AG04449 (cell line): ENCODE measurements at places on chromosomes 1 and 21.

DNA sequence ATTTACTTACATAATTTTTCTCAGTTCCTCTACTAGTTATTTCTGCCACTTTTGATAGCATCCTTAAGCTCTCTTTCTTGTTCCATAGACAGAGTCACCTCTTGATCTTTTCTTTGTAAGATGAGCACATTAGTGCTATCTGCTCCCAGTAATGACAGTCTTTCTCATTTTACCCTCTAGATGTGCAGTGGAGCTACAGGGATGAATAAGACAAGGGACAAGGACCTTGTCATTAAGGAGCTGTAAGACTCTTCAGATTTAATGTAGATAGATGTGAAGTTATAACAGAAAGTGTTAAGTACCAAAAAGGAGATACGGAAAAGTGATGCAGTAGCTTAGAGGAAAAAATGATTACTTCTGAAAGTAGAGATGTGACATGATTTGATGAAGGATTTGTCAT lies 20.4 kb downstream of the SCP2 start:
- no peak for DNase-seq

- no peak for DNase-seq
Observed at GRCh38 chr1:223513309-223513708, 120.1 kb downstream of the CCDC185 start.

DNA sequence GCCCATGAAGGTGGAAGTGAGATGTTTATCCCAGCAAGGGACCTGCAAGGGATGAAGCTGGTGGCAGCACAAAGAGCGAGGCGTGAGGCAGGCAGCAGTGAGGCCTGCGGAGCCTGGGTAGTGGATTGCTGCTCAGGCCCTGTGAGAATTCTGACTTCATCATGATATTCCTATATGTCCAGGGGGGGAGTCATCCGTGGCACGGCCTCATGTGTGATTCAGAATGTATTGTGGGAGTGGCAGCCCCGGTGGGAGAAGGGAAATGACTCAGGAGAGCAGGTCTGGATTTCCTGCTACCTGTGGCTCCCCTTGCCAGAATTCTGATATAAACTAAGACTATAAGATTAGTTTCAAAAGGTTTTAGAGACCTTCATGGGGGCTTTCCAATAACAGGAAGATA lies 240.9 kb downstream of the CAMTA1 start:
- no peak for DNase-seq

- DNase-seq = peak; percentile 47
Observed at GRCh38 chr1:205225901-205226765, 1.6 kb upstream of the TMCC2 start.

DNA sequence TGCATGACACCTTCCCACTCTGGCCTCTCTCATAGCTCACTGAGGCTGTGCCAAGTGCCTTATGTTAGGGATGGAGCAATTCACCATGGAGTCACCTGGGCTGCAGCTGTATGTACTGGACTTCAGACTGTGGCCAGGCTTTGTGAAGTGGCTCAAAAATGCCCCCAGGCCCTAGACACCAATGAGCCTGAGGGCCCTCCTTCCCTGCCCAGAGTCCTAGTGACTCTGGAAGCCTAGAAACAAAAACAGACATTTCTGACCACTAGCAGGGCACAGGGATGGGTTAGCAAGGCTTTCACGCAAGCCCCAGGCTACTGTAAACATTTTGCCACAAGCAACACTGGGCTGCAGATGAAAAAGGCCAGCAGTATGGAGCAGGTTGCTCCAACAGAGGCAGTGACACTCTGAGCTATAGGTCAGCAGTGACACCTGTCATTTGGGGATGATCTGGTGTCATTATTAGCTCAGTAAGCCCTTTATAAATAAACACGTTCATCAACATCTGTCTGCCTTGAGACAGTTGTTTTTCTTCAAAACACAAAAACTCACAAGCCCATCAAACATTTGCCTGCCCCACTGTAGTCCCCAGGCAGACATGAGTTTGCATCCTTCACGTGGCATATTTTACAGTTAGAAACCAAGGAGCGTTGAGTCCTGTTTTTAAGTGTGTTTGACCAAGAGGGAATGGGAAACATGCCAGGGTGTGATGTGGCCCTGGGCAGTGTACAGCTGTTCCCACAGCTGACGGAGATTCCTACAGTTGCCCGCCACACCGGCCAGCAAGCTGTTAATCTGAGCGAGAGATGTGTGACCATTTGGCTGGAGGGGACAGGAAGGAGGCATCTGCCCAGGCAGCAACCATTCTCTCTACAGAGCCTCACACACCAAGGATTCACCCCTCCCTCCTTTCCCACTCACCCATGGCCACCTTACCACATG lies 66.8 kb downstream of the KCNN3 start:
- no peak for DNase-seq

- DNase-seq = no peak
Observed at GRCh38 chr1:7386226-7387052, 384.7 kb upstream of the VAMP3 start.

GRCh38 chr21:17858747-17859146 lies 39.6 kb upstream of the C21orf91 start:
- no peak for DNase-seq

- no peak for DNase-seq
Observed at GRCh38 chr1:47485817-47486216, 48.0 kb downstream of the FOXD2 start.

- DNase-seq = no peak
Observed at GRCh38 chr1:2126331-2127186, 68.0 kb downstream of the FAAP20 start.

DNA sequence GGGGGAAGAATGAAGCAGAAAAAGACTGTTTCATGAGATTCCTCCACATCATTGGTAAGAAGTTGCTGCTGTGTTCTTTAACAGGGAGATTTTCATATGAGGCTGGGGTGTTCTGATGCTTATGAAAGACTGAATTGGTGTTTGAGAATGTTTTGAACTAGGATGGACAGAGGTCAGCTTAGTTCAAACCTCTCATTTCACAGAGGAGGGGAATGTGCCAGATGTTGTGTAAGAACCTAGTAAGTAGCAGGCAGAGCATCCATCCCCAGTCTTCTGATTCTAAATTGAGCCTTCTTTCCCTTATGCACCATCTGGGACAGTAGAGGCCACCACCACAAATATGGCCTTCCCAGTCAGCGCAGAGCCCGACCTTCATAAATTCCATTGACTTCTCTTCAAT lies 43.7 kb downstream of the SAMD13 start:
- DNase-seq = no peak

- no peak for DNase-seq
Observed at GRCh38 chr1:115506924-115507589, 134.7 kb upstream of the VANGL1 start.

DNA sequence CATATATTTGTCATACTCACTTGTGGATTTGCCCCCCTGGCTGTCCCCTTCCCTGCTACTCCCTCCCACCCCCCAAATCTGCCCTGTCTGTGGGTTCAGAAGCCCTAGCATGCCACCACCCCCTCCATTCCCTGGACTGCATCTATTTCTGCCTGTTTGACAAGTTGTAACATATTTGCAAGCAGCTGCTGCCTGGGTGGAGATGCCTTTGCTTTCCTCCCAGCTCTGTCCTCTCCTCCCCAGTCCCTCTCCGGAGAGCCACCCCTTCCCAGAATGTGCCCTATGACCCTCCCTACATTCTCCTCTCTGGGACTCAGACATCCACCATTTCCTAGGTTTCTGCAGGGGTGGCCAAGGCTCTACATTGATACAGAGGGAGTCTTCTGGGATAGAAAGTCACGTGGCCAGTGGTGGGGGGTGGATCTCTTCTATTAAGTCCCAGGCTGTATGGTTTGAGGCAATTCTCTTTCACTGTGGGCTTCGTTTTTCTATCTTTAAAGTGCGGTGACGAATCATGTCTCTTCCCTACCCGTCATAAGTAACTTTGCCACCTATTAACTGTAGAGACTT lies 6.0 kb upstream of the MYOG start:
- no peak for DNase-seq

GRCh38 chr21:44911384-44912157 lies 9.1 kb downstream of the ITGB2 start:
- no peak for DNase-seq

- DNase-seq = no peak
Observed at GRCh38 chr1:214698559-214698958, 95.6 kb downstream of the CENPF start.

GRCh38 chr1:61397935-61398334 lies 315.6 kb downstream of the NFIA start:
- DNase-seq = no peak

- DNase-seq = no peak
Observed at GRCh38 chr1:201749059-201749690, 79.8 kb upstream of the IPO9 start.

GRCh38 chr1:5331101-5331500 lies 661.1 kb downstream of the NPHP4 start:
- DNase-seq = no peak

DNA sequence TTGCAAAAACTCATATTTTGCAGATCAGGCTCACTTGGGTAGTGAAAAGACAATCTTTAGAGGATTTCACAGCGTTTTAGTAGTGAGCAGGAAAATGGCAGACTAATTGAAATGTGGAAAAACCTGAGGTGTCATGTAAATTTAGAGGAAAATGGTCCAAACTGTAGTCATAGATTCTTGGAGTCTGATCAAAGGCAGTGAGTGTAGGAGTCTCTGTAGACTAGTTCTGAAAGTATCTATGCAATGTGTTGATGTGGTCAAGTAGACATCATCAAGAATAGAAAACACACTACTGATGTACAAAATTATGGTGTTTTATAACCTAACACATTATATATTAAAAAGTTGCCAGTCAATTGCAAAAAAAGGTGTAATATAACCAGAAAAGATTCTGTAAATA lies 143.2 kb upstream of the C1orf105 start:
- no peak for DNase-seq

DNA sequence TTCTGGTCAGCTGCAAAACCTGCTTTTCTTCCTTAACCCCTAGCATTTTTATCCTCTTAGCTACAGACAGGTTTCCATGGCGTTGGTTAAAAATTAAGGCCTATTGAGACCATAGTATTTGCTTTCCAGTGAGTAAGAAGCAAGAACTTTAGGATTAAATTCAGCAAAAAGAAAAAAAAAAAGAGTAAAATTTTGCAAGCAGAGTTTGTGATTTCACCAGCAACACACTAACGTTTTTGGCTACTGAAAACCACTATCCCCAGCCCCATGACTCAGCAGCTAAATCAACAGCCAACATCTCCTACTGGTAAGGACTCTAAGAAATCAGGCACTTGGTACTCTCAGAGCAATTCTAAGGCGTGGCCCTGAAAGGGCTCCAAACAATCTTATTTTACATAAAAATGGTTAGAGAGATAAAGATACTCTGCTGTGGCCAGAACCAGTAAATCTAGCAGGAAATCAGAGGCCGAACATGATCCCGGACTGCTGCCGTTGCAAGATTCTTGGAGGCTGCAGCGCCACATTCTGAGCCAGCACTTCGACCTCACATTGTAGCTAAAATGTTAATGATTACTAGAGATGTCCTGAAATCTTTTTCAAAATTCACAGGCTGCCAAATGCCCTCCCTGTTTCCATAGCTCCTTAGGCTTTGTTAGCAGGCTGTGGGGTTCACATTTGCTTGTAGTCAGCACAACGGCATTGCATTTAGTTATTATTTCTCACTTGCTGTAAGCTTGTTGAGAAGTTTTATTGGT lies 1.6 kb upstream of the ENO1 start:
- peak; percentile 93 for DNase-seq

- no peak for DNase-seq
Observed at GRCh38 chr1:187819086-187819485, 990.3 kb downstream of the PLA2G4A start.

DNA sequence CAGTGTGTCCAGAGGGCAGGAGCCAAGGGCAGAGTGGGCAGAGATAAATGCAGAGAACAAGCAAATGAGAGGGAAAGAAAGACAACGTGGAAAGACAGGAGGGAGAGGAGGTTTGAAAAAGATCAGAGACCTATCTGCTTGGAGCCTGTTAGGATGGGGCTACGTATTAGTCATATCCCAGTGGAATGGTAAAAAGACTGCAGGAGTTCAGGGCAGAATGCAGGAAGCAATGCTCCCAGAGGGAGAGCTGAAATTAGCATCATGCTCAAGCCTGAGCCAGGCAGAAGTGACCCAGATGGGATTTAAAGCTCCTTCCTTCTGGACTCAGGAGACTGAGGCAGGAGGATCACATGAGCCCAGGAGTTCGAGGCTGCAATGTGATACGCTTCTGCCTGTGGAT lies 261.3 kb upstream of the CHRM3 start:
- no peak for DNase-seq

DNA sequence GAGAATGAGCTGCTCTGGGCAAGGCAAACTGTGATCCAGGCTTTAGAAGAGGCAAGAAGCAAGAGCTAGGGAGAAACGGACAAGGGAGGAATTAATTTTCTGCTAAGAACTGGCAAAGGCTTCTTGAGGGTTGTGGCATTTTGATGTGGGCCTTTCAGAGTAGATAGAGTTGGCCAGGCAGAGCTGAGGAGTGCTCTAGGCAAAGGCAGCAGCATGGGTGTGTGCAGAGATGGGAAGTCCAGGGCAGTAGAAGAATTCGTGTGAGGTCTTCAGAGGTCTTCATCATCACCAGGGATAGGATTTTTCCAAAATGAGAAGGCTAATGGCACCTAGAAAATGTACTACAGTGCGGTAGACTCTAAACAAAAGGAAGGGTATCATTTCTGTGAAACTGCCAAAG lies 237.8 kb downstream of the LTN1 start:
- DNase-seq = no peak
